ENCODE measurements at places on chromosomes 2 and 18. TPM values are rescaled to one million over a fixed set of nuclear protein-coding genes. Genes with fewer than 3 reads are reported as not detected.

GRCh38 chr2:233210843-233211547 is 40.5 kb upstream of the ATG16L1 start:
- DNase-seq: no peak

GRCh38 chr18:13608791-13609532 is 117.4 kb downstream of the FAM210A start:
- DNase-seq: no peak

DNA sequence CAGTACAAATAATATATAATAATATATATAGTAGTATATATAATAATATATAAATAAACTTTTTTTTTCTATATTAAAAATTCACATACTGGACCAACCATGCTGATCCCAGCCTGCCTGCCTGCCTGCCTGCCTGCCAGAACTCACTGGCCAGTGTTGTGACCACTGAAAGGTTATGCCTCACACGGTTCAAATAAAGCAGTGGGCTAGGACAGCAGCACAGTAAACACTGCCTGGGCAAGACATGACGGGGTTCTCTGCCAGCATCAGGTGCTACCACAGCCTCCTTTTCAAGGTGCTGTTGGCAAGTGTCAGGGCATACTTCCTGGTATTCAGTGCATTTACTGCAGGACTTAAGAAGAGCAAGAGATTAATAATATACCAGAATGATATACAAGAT is 67.6 kb downstream of the TRAPPC8 start:
- DNase-seq: no peak

GRCh38 chr2:218020281-218020680 is 17.5 kb upstream of the TNS1 start:
- DNase-seq: no peak

DNA sequence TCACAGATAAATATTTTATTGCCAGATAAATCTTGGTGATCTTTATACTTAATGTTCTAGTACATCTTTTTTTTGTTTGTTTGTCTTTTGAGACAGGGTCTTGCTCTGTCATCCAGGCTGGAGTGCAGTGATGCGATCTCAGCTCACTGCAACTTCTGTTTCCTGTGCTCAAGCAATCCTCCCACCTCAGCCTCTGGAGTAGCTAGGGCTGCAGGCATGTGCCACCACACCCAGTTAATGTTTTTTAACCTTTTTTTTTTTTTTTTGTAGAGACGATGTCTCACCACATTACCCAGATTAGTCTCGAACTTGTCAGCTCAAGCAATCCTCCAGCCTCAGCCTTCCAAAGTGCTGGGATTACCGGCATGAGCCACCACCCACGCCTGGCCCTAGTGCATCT is 9.1 kb upstream of the C1GALT1C1L start:
- no peak for DNase-seq

GRCh38 chr2:205681401-205682238 is 681 bp upstream of the NRP2 start:
- DNase-seq: no peak

Gene POTEI
- not detected for total RNA-seq

Gene ESPNL
- total RNA-seq: 0.48 TPM

Measured in mesenteric fat pad (tissue), 1 donor.